ENCODE measurements at places on chromosomes 7 and 10. TPM values are rescaled to one million over a fixed set of nuclear protein-coding genes. Genes with fewer than 3 reads are reported as not detected.

GRCh38 chr7:108299251-108299973, 156.8 kb downstream of the NRCAM start:
- H3K27ac ChIP-seq = peak overlapping the region; percentile 81
- H3K36me3 ChIP-seq = no peaks in the 10 kb centered on the region
- H3K27me3 ChIP-seq = no peaks in the 10 kb centered on the region
- no peak for DNase-seq
- H3K4me1 ChIP-seq = peaks cover 8% of the 10 kb centered on the region

GRCh38 chr7:22732556-22733126, 5.6 kb downstream of the IL6 start:
- H3K4me1 ChIP-seq = peaks cover 5% of the 10 kb centered on the region
- peaks cover 3% of the 10 kb centered on the region for H3K27me3 ChIP-seq
- H3K27ac ChIP-seq = no peak overlapping the region

- no peak for DNase-seq
- H3K4me3 ChIP-seq = peak overlapping the region; percentile 4
- H3K36me3 ChIP-seq = peaks cover 63% of the 10 kb centered on the region
Observed at GRCh38 chr10:109902992-109903947, 20.0 kb downstream of the XPNPEP1 start.

LRRC17 gene
- total RNA-seq = 1.5 TPM

- H3K36me3 ChIP-seq = peaks cover 20% of the 10 kb centered on the region
- H3K27ac ChIP-seq = no peak overlapping the region
- H3K4me1 ChIP-seq = peaks cover 16% of the 10 kb centered on the region
- no peak for DNase-seq
- H3K27me3 ChIP-seq = no peaks in the 10 kb centered on the region
Observed at GRCh38 chr7:2042650-2043049, 190.1 kb downstream of the MAD1L1 start.

- no peak overlapping the region for H3K27ac ChIP-seq
- no peaks in the 10 kb centered on the region for H3K27me3 ChIP-seq
- DNase-seq = no peak
- peaks cover 21% of the 10 kb centered on the region for H3K4me1 ChIP-seq
Observed at GRCh38 chr10:91683975-91684374, 51.1 kb upstream of the PPP1R3C start.

- H3K27ac ChIP-seq = peak overlapping the region; percentile 35
- H3K36me3 ChIP-seq = no peaks in the 10 kb centered on the region
- H3K4me1 ChIP-seq = peaks cover 21% of the 10 kb centered on the region
- H3K27me3 ChIP-seq = no peaks in the 10 kb centered on the region
Observed at GRCh38 chr10:31582365-31583052, 263.5 kb downstream of the ZEB1 start.

SPDYE6 gene
- total RNA-seq = not detected

Measured in type B pancreatic cell (in vitro differentiated cells).